ENCODE measurements at places on chromosomes 12 and 14.

GRCh38 chr14:31897581-31898186 is 179.4 kb upstream of the ARHGAP5 start:
- DNase-seq: no peak

DNA sequence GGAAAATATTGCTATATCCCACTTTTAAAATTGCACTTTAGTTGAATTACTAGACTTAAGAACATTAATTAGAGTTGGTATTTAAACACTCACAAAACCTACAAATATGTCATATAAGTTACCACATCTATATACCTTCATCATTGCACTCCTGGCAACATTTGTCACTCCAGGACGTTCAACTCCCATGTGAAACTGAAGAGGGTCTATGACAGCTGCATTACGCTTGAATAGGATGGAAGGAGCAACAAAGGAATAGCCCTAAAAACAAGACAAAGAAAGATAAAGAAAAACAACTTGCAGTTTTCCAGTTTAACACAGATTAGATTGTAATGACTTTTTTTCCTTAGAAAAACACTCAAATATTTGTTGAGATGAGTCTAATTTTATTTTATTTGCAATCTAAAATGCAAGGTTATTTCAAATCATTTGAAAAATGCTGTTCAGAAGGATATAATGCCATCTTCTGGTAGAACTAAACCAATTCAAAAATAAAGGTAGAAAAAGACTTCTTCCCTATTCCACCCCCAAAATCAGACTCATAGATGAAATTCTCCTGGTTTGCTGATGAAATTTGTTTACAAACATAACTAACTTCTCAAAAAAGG is 84.3 kb upstream of the TTC7B start:
- DNase-seq: no peak

DNA sequence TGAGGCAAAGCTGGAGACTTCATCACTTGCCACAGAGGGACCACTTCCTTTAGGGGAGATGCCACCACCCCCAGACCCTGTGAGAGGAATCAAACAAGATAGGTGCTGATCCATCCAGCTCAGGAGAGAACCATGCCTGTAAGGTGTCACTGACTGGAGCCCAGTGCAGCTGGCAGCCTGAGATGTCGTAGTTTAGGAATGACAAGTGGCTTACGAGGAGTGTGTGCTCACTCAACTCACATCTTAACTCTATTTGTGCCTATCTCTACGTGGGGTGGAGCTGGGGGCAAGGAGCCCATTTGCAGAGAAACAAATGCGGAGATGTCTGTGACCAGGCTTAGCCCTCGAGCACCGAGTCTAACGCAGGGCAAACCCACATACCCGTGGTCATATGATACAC is 25.8 kb downstream of the CHFR start:
- DNase-seq: no peak

GRCh38 chr14:68283378-68284123 is 464.0 kb downstream of the RAD51B start:
- peak; percentile 47 for DNase-seq

GRCh38 chr12:30985814-30986452 is 59.4 kb downstream of the TSPAN11 start:
- DNase-seq: peak; percentile 19

DNA sequence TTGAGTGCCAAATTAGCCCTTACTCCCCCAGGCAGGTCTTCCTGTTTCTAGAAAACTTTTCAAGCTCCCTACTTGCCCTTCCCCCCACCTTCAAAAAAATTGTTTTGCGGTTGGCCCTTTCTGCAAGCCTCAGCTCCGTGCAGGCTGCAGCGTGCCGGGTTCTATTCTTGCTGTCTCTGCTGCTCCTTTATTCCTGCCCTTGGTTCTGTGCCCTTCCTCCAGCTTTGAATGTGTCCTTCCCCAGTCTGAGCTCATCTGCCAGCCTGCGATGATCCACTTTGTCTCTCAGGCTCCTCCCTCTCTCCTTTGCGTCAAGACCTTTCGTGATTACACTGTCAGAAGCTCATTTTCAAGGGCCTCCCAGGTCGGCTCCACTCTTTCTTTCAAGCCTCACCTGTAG is 98.6 kb downstream of the IRF2BPL start:
- peak; percentile 40 for DNase-seq

GRCh38 chr12:57370696-57371095 is 60.1 kb downstream of the R3HDM2 start:
- no peak for DNase-seq

DNA sequence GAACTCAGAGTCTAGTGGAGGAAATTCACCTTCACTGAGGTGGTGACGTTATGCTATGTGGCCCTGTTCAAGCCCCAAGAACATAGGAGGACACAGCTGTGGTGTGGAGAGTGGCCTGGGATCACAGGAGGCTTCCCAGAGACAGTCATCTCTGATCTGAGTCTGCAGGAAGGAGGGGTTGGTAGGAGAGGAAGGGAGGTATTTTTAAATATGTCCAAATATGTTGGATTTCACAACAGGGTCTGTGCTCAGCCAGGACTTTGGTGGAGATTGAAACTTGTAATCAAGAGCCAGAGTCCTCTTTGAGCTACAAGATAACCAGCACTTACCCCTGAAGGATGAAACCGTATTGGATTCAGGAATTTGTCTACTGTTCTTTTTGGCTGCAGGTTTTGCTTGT is 26.4 kb upstream of the MED13L start:
- no peak for DNase-seq
